ENCODE measurements at places on chromosomes 2 and 18.

- no peak for DNase-seq
Measured at GRCh38 chr2:36889795-36890194, 76.5 kb downstream of the STRN start.

DNA sequence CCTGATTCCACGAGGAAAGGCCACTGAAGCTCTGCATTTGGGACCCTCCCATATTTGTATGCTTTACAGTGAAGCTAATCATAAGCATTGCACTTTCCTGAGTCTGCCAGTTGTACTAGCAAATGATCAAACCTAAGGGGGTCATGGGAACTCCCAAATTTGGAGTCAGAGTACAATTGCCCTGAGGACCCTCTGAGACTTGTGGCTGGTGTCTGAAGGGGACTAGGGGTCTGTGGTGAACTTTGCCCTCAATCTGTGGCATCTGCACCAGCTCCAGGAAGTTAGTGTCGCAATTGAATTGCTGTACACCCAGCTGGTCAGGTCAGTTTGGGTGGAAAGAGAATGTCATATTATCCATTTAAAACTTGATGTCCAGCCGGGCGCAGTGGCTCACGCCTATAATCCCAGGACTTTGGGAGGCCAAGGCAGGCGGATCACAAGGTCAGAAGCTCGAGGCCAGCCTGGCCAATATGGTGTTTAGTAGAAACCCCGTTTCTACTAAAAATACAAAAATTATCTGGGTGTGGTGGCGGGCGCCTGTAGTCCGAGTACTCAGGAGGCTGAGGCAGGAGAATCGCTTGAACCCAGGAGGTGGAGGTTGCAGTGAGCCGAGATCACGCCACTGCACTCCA lies 18.1 kb downstream of the SOWAHC start:
- DNase-seq, result no peak

DNA sequence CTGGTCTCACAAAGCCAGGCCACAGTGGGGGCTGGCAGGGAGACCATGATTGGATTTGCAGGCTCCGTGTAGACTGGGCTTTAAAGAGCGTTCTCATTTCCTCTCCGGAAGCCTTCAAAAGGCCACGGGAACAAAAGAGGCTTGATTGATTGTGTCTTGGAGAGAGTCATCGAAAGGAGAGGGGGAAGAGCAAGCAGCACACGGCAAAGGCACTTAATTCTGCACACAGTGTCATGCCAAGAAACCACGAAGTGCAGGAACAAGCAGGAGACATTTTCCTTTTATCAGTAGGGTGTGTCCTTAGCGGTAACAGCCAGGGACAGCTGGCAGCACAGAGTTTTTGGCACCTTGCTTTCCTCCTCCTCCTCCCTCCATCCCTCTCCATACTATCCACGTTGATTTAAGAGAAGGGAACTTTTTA lies 47.7 kb downstream of the GLI2 start:
- no peak for DNase-seq

DNA sequence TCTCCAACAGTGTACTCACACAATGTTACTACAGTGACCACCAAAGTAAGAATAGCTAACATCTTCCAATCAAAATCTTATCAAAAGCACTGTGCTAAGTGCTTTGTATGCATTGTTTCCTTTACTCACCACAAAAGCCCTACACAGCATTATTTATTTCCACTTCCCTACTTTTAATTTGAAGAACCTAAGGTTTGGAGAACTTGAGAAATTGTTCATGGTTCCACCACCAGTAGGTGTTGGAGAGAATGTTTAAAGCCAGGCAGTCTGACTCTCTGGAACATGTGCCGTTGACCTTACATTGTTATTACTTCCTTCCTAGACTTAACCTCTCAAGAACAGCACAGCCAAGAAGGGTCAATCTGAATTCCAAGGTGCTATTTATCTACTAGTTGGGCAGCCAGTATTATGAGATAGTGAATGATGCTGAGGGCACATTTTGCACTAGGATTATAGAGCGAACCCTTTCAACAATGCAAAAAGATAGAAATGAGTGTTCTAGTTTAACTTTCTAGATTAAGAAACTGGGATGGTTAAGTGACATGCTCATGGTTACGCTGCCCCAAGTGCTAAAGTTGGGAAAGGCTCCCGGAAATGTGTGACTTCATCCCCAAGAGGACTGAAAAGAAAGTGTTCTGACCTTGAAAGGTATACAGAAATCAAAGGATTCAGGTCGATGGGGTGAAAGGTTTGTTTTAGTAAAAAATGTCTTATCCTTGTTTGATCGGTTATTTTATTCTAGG lies 55.2 kb upstream of the FAM136A start:
- no peak for DNase-seq
